AG20443 (cell line): ENCODE measurements at places on chromosomes 3 and 15.

DNA sequence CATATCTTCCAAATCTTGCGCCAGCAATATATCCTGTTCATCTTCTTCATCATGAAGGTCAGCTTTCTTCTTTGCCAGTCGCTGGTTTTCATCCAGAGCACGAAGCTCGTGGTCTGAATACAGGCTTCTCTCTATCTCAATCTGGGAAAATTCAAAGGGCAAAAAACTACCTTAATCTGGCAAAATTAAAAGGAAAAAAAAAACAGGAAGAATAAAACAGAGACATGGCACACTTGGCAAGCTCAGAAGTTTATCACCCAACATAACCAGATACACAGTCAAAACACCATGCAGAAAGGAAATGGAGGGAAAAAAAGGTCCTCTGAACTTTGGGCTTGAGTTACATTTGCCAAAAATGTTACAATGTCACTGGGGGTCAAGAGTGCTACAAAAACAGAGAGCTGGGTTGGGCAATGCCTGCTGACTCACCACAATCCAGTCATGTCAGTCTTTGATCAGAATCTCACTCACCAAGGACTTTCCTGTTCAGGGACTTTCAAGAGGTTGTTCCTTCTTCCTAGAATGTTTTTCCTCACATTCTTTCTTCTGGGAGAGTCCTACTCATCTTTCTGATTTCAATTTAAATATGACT, 1.5 kb downstream of the MRPL46 start:
- DNase-seq = no peak

DNA sequence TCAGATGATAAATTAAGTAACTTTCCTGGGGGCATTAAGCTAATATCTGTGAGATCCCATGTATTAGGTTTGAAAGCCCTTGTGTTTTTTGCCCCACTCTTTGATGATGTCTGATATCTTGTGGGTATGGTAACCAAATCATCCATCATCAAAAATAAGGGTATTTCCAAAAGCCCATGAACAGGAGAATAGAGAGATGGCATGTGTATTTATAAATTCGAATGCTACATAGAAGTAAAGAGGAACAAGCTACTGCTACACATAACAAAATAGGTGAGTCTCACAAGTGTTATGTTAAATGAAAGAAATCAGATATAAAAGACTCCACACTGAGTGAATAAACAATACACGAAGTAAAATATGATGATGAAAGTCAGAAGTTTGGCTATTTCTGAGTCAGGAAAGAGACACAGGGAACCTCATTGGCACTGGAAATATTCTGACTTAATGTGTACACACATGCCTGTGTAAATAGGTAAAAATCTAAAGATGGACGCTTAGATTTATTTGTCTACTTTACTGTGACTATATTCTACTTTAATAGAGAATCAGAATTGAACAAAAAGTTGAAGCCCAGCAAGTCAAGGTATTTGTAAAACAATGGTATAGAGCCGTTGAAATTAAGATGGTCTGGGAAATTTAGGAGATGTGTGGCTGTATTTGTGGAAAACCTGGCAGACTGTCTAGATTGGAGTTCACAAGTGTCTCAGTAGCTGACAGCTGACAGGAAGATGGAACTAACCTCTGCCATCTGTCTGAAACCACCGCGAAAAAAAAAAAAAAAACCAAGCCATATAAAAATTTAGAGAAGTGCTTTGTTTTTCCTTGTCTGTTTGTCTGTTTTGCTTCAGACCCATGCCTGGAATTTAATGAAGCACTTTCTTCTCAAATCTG, 111.0 kb upstream of the TGFBR2 start:
- DNase-seq = no peak

GRCh38 chr3:141992512-141992911, 116.1 kb downstream of the ATP1B3 start:
- DNase-seq = no peak

- DNase-seq = peak; percentile 29
Measured at GRCh38 chr15:37097144-37097919, 3.0 kb downstream of the MEIS2 start.

GRCh38 chr15:70451821-70452653, 311.3 kb downstream of the UACA start:
- DNase-seq = no peak

GRCh38 chr15:39345176-39345575, 235.7 kb upstream of the THBS1 start:
- peak; percentile 51 for DNase-seq

DNA sequence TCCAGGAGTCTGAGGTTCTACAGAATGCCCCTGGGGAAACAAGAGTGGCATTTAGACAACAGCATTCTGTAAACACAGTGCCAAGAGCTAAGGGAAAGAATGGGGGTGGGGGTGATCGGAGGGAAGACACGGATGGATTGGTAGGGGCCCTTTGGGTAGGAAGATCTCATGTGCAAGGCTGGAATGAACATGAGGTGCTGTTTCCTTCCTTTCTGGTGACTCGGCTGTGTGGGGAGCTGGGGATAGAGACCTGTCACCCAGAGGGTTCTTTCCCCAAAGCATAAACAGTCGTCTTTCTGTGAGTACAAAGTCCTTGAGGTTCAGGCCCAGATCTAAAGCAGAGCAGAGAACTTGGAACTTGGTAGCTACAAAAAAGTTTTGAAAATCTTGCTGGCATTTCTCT, 11.7 kb downstream of the TPM1 start:
- no peak for DNase-seq

DNA sequence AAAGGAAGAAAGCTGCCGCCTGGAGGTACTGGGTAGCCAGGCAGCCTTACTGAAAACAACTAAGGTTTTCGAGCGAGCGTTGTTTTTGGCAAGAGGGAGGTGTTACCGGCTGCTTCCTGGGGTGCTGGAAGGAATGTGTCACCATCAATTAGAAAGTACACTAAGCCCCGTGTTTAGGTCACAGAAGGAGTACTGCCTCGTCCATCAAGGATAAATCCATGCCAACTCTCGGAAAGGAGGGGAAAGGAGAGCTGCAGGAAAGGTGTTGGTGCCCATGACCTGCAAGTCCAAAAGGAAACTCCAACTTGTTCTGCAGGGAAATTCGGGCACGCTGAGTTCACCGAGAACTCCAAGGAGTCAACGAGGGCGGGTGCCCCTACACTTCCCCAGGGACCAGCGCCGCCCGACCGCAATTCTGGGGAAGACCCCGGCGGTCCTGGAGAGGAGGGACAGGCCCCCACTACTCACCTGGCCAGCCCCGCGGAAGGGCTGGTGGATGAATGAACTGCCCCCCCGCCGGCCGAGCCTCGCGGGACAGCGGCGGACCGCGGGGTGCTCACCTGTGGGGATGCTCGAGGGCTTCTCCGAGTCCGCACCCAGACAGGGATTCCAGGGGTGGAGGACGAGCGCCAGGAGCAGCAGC, 542 bp downstream of the PLOD2 start:
- peak; percentile 74 for DNase-seq

GRCh38 chr3:102979191-102979590, 544.4 kb downstream of the ZPLD1 start:
- DNase-seq = no peak

GRCh38 chr3:25872200-25872877, 82.4 kb downstream of the OXSM start:
- DNase-seq = no peak

- no peak for DNase-seq
Measured at GRCh38 chr3:118949113-118949760, 85.4 kb downstream of the IGSF11 start.

DNA sequence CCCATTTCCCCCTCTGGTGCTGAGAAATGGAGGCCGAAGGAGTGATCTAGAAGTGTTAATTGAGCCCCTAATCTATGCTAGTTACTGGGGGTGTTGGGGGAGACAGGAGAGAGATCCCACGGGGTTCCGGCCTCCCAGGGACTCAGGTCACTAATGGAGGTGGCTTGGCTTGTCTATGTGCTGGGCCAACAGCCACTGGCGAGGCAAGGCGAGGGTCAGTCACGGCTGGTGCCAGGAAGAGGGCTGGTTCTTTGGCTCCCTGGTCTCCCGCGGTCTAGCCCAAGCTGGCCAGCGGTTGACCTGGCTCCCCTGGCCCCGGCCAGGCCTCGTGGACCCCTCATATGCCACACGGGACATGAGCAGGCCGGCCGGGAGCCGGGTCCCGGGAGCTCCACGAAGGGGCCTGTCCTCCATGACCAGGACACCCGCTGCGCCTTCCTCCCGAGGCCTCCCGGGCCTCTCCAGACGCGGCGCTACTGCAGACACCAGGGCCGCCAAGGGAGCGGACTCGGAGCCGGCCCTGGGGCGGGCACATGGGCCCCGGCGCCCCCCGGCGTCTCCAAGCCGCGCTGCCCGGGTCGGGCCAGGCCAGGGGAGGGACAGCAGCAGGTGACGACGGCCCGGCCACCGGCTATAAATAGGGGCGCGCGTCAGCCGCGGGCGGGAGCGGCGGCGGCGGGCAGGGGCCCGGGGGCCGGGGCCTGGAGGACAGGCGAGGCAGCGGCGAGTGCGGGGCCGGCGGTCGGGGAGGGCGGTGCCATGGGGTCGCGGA, at the start of gene ALPK3:
Gene ALPK3, plus strand, starts transcription at position 663 of the 772 bp plus-strand sequence. Its CDS starts 97 bp downstream, at position 760.
- peak; percentile 58 for DNase-seq

DNA sequence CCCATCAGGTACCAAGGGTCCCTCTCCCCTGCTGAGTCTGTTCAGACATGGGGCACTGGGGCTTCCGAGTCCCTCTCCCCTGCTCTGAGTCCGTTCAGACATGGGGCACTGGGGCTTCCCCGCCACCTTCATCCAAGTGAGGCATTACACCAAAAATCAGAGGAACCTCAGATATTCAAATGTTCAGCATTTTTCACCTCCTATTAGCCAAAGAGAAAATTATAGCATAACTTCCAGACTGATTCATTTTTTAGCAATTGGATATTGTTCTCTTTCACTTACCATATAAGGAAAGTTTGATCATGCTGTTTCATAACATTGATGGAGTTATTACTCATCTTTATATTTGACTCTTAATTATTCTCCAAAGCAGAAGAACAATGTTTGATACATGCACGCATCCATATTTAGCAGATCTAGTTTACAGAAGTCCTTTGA, 213.9 kb downstream of the MTHFS start:
- peak; percentile 63 for DNase-seq

- peak; percentile 54 for DNase-seq
Measured at GRCh38 chr15:64092864-64093626, 593 bp downstream of the CIAO2A start.

DNA sequence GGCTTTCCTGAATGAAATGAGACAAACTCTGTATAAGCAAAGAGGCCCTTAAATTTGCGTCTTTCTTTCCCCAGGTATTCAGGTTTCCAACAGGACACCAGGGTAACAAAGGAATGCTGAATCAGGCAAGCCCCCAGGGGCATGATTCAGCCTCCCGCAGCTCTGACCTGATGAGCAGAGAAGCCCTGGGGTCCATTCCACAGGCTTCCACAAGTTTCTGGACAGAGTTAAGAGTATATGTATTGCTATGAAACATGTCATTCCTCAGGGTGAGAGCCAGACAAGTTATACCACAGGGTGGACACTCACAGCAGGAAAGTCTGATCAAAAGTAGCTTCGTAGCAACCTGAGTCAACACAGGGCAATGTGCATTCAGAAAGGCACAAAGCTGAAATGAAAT, 68.1 kb upstream of the CTNNB1 start:
- DNase-seq = no peak

GRCh38 chr15:86054338-86054737, 25.3 kb upstream of the AGBL1 start:
- DNase-seq = no peak

GRCh38 chr3:29181149-29181780, 99.6 kb upstream of the RBMS3 start:
- no peak for DNase-seq

GRCh38 chr15:92083190-92083589, 229.7 kb downstream of the SLCO3A1 start:
- DNase-seq = no peak

DNA sequence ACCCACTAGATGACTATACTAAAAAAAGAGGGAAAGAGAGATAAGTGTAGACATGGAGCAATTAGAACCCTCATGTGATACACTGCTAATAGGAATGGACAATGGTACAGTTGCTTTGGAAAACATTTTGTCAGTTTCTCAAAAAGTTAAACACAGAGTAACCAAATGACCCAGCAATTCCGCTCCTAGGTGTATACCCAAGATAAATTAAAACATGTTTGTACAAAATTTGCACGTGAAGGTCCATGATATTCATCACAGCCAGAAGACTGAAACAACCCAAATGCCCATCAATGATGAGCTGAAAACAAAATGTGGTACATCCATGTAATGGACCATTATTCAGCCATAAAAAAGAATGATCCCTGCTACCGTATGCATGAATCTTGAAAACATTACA, 11.8 kb downstream of the MESP2 start:
- DNase-seq = no peak

GRCh38 chr3:62252438-62253157, 120.8 kb downstream of the FEZF2 start:
- DNase-seq = peak; percentile 66

DNA sequence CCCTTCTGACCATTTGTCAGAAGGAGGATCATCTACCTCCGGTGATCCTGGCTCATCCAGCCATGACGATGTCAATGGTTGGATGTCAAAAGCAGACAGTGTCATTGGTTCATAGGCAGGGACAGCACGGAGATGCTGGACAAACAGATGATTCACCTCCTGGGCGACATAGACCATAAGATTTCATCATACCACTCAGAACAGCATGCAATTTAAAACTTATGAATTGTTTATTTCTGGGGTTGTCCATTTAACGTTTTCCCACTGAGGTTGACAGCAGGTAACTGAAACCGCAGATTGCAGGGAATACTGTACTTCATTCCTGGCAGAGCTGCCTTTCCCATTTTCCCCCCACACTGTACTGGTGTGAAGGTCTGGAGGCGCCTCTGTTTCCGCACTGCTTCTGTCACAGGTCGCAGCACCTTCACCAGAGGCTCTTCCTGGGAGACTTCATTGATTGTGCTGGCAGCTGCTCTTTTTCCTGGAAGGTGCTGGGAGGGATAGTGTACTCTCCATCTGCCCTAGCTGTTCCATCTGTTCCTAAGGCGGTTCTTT, 32.5 kb upstream of the TMOD3 start:
- peak; percentile 23 for DNase-seq

DNA sequence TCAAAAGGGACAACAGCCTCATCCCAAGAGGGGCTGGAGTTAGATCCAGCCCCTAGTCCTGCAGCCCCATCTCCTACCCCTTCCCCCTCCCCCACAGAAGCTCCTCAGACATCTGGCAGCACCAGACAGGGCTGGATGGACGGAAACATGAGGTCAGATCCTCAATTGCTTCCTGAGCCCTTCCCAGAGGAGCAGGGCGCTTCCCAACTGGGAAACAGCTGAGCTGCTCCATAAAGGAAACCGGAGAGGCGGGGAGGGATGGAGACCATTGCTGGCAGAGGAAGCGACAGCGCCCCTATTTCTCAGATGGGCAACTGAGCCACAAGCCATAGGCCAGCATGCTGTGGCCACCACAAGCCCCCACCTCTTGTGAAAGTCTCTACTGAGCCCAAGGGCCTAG, 18.3 kb upstream of the CYP11A1 start:
- no peak for DNase-seq

- DNase-seq = no peak
Measured at GRCh38 chr3:6022621-6023020, 835.1 kb downstream of the EDEM1 start.

GRCh38 chr3:50381383-50381782, 22.1 kb upstream of the TMEM115 start:
- no peak for DNase-seq

GRCh38 chr15:63010920-63011693, 31.4 kb upstream of the TPM1 start:
- DNase-seq = no peak

GRCh38 chr3:127673191-127674100, 694 bp downstream of the ABTB1 start:
- peak; percentile 74 for DNase-seq

- no peak for DNase-seq
Measured at GRCh38 chr3:138359919-138360868, 11.8 kb downstream of the MRAS start.

- DNase-seq = no peak
Measured at GRCh38 chr3:110261141-110261540, 810.5 kb upstream of the NECTIN3 start.

GRCh38 chr3:197878427-197878826, 71.6 kb upstream of the RPL35A start:
- DNase-seq = no peak
